Aorta (tissue), 5 donors: ENCODE measurements at places on chromosomes 4 and X. TPM values are rescaled to one million over a fixed set of nuclear protein-coding genes. Genes with fewer than 3 reads are reported as not detected.

NLGN4X gene
- total RNA-seq: 2.1 TPM

APLN gene
- total RNA-seq: 11.0 TPM

F8A1 gene
- total RNA-seq: 24.6 TPM

- peak; percentile 91 for DNase-seq
Measured at GRCh38 chrX:132218100-132218812, 991 bp downstream of the RAP2C start.

GRCh38 chrX:12874581-12874980, 7.7 kb downstream of the TLR7 start:
- no peak for DNase-seq

ARX gene
- not detected for total RNA-seq

GRCh38 chrX:38220024-38220414, 652 bp downstream of the SRPX start:
- peak; percentile 60 for DNase-seq

H2BW2 gene
- total RNA-seq: not detected

GRCh38 chr4:99853999-99854398, 37.4 kb downstream of the DAPP1 start:
- DNase-seq: no peak

CXCL11 gene
- total RNA-seq: 0.45 TPM

DNA sequence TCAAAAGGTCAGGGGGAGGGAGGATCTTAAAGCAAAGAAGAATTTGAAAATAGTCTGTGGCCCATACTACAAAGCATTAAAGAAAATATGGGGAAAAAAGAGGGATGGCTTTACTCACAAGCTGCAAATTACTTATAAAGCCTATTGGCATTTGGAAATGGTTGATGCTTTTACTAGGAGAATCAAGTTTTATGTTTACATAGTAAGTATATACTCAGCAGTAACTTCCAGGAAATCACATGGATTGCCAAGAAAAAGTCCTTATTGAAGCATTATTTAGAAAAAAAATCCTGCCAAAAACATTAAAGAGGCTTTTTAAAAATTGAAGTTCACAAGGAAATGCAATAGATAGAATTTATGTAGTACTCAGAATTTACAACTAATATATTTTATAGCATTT, 8.4 kb upstream of the SH3RF1 start:
- DNase-seq: no peak

TMSB15C gene
- total RNA-seq: 5.4 TPM

CXCL9 gene
- 1.2 TPM for total RNA-seq

CXorf65 gene
- total RNA-seq: not detected

- no peak for DNase-seq
Measured at GRCh38 chr4:137632842-137633241, 100.5 kb upstream of the PCDH18 start.

DACH2 gene
- total RNA-seq: not detected

GRCh38 chrX:153924149-153924861, 1.8 kb downstream of the ARHGAP4 start:
- DNase-seq: no peak

F8 gene
- total RNA-seq: 24.2 TPM

- no peak for DNase-seq
Measured at GRCh38 chrX:105458846-105459245, 238.4 kb upstream of the TEX13A start.

GRCh38 chr4:124632439-124632838, 80.1 kb downstream of the ANKRD50 start:
- no peak for DNase-seq

DNA sequence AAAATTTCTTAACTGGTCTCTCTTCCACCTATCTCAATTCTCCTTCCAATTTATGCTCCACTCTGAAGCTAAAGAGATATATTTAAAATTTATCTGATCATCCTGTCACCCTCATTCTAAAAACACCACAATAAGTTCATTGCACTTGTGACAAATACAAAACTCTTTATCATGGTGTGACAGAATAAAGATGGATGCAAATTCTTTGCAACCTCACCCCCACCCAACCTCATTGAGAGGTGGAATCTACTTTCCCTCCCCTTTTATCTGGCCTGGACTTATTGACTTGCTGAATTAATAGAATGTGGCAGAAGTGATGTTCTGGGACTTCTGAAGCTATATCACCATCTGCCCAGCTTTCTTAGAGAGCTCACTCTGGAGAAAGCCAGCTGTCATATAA, 46.5 kb downstream of the IDS start:
- DNase-seq: no peak

GRCh38 chrX:9062641-9063040, 28.7 kb upstream of the FAM9B start:
- DNase-seq: no peak

DNA sequence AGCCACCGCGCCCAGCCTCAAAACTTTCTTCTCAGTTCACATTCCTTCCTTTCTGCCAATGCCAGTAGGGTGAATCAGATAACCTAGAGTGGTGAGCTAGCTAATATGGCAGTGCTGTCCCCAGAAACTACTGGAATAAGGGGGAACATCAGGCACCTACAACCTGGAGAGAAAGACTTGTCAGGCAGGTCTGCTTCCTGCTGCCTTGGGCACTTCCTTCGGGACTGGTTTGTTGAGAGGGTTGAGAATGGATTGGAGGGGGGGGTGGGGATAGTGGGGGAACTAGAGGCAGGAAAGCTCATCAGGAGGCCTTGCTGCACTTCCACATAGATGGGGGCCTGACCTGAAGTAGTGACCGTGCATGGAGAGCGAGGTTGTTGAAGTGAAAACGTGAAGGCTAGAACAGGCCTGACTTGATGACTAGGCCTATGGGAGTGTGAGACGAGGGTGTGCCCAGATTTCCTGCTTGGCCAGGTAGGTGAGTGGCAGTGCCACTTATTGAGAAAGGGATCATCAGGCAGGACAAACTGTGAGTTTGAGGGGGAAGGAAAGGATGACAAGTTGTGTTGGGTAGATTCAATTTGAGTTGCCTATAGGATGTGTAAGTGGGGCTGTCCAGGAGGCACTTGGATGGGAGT, 33.4 kb downstream of the SLC25A5 start:
- DNase-seq: peak; percentile 30

- no peak for DNase-seq
Measured at GRCh38 chr4:88291003-88291402, 6.6 kb upstream of the PPM1K start.

DNA sequence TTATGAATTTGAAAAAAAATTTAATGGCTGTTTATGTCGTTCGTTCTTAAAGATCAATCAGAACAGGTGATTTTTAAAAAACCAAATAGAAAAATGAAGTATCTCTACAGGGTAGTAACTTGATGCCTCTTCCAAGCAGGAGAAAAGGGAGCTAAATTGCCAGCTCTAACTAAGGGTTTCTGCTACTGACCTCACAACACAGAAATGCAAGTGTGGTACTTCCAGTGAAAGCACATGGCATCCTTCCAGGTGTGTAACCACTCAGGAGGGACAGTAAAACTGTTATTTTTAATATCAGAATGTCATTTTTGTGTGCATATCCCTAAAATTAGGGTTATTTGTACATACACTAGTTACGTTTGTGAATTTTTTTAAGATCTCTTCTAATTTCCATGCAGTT, 116.8 kb upstream of the ZCCHC13 start:
- no peak for DNase-seq

ASB5 gene
- total RNA-seq: not detected

SHOX gene
- not detected for total RNA-seq

- DNase-seq: peak; percentile 86
Measured at GRCh38 chr4:1793496-1793840, 375 bp downstream of the FGFR3 start.

DNA sequence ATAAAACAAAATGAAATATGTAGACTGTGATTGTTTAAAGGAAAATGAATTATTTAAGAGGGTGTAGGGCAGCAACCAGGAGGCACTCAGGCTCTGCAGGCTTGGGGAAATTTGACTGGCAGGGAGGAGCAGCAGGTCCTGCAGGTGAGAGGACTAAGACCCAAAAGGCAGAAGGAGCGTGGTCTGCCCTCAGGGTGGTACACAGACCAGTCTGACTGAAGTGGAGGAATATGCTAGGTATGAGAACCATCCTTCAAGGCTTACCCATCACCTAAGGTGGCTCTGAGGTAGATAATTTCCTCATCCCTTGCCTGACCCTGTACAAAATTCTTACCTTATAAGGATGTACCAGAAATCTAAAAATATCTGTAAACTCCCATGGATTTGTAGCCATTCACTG, 261.3 kb upstream of the RASGEF1B start:
- no peak for DNase-seq

GRCh38 chrX:3717742-3718420, 4.4 kb upstream of the PRKX start:
- DNase-seq: no peak

MAGEC3 gene
- 0.99 TPM for total RNA-seq

GRCh38 chrX:150502979-150503897, 65.2 kb upstream of the MTM1 start:
- no peak for DNase-seq

FAT1 gene
- 95.3 TPM for total RNA-seq

- DNase-seq: no peak
Measured at GRCh38 chr4:127846061-127846460, 34.6 kb upstream of the PLK4 start.

DNA sequence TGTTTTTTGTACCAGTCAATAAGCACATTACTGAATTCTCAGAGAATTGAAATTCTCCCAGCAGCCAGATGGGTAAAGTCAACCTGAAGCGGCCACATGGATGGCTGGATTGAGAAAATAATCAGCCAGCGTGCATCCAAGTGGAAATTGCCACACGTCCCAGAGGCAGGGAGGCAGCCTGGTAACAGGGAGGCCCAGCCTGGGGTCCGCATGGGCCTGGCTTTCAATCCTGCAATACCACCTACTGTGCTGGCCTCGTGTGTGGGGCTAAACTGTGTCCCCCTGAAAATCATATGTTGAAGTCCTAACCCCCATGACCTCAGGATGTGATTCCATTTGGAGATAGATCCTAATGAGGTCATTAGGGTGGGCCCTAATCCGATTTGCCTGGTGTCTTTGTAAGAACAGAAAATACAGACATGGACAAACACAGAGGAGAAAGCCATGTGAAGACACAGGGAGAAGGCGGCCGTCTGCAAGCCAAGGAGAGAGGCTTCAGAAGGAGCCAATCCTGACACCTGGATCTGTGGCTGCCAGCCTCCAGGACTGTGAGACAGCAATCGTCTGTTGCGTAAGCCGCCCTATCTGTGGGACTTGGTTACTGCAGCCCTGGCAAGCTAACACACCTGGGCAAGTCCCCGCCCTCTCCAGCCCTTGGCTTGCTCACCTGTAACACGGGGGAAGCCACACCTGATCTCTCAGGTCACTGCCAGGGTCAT, 90.3 kb downstream of the JAKMIP1 start:
- no peak for DNase-seq

- DNase-seq: no peak
Measured at GRCh38 chr4:67700116-67700737, 728 bp downstream of the UBA6 start.

SSX3 gene
- total RNA-seq: not detected

POLN gene
- 3.2 TPM for total RNA-seq

QRFPR gene
- not detected for total RNA-seq

GRCh38 chr4:86939729-86940575, 5.1 kb downstream of the AFF1 start:
- DNase-seq: no peak

DNA sequence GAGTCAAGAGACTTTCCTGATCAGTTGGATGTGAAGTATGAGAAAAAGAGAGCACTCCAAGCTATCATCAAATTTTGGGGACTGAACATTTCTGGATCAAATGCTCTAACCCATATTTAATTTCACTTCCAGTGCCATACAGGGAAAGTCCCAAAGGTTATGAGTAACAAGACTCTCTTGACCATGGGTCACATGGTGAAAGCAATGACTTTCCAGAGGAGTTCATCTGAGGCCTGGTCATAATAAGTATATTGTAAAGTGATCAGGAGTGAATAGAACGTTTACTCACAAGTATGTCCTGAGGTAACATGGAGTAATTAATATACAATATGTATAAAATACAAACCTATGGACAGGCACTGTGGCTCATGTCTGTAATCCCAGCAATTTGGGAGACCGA, 40.7 kb upstream of the ARMCX5 start:
- DNase-seq: no peak

PLA2G12A gene
- 34.5 TPM for total RNA-seq

GRCh38 chr4:161279095-161279494, 884.7 kb downstream of the FSTL5 start:
- no peak for DNase-seq

MAGEA1 gene
- total RNA-seq: not detected
